NCI-H774 (cell line): ENCODE measurements at places on chromosomes 7 and 10.

- DNase-seq, result no peak
Observed at GRCh38 chr10:24238519-24239247, 29.7 kb downstream of the KIAA1217 start.

DNA sequence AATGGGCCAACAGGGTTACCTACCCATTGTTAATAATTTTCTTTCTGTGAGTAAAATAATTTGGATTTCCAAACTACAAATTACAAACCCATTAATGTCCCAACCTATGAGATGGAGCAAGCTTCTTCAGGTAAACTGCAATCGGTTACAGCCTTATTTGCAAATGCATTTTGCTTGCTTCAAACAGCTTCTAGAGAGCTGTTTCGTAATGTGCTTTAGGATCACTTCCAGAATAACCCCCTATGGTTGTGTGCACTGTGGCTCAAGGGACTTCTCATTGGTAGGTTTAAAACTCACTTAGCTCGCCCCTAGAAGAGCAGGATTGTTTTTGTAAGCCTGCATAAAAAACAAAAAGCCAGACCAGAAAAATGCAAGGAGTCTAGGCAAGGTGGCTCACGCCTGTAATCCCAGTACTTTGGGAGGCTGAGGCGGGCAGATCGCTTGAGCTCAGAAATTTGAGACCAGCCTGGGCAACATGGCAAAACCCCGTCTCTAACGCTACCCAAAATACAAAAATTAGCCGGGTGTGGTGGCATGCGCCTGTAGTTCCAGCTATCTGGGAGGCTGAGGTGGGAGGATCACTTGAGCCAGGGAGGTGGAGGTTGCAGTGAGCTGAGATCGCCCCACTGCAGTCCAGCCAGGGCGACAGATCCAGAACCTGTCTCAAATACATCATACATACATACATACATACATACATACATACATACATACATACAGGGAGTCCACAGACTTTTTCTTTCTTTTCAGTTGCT lies 3.3 kb upstream of the MAP3K8 start:
- DNase-seq, result no peak

- no peak for DNase-seq
Observed at GRCh38 chr7:144508702-144509101, 105.2 kb upstream of the NOBOX start.

DNA sequence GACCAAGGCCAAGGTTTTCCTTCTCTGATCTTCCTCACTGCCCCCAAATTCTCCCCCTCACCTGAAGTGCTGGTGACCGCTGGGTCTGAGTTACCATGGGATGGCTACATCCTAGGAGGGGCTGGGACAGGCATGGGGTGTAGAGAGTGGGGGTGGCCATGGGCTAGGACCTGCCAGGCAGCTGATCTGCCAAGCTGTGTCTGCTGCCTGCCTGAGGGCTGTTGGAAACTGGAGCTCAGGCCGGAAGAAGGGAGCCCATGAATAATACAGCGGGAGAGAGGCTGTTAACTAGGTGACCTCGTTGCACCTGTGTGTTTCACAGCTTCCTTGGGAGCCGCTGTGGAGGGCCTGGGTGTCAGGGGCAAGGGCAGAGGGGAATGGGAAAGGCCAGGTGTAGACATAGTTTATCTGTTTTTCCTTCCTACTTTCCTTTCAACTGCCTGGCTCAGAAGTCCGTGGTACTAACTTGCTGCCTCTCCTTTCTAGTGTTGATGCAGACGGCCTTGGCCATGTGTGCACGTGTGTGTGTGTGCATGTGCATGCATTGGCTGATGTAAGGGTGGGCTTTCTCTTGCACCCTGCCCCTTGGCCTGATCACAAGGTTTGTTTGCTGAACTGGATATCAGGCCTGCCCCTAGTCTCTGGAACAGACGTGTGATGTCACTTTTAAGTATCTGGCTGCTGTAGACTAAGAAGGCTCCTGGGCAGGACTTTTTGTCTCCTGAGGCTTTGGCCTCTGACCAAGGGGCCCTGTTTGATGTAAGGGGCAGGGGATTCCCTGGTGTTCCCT lies 11.9 kb downstream of the CDH23 start:
- DNase-seq, result no peak

GRCh38 chr10:106682175-106682574 lies 482.3 kb downstream of the SORCS1 start:
- DNase-seq, result no peak

DNA sequence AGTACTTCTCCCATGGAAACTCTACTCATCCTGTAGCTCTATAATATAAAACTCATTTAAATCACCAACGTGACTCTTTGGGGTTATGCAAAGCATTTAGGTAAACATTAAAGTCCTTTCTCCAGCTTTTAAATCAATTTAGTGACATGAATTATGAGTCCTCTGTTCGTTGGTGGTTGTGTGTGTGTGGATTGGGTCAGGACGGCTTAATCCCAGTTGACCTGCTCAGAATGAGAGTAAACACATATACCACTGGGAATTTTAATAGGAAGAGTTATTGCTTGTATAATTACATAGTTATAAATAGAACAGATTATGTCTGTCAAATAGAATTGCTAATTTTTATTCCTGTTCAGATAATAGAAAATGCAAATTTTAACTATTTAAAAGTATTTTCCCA lies 30.7 kb upstream of the ADCY1 start:
- DNase-seq, result peak; percentile 26

DNA sequence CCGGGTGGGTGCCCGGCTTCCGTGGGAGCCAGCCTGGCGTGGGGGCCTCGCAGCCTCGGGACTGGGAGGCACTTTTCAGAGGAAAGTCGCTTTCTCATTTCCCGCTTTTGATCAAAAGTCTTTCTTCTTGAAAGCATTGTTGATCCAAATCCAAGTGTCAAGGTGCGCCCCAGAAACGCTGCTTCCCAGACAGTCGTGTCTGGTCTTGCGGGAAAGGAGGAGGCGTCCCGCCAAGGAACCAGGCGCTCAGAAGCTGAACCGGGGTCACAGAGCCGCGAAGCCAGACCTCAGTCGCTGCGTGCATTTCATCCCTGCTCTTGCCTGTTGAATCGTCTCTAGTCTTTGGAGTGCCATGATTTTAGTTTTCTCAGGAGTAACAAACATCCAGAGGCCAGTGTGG lies 1.1 kb upstream of the BNIP3 start:
- DNase-seq, result no peak

GRCh38 chr7:36312064-36312914 lies 77.4 kb upstream of the ANLN start:
- no peak for DNase-seq

DNA sequence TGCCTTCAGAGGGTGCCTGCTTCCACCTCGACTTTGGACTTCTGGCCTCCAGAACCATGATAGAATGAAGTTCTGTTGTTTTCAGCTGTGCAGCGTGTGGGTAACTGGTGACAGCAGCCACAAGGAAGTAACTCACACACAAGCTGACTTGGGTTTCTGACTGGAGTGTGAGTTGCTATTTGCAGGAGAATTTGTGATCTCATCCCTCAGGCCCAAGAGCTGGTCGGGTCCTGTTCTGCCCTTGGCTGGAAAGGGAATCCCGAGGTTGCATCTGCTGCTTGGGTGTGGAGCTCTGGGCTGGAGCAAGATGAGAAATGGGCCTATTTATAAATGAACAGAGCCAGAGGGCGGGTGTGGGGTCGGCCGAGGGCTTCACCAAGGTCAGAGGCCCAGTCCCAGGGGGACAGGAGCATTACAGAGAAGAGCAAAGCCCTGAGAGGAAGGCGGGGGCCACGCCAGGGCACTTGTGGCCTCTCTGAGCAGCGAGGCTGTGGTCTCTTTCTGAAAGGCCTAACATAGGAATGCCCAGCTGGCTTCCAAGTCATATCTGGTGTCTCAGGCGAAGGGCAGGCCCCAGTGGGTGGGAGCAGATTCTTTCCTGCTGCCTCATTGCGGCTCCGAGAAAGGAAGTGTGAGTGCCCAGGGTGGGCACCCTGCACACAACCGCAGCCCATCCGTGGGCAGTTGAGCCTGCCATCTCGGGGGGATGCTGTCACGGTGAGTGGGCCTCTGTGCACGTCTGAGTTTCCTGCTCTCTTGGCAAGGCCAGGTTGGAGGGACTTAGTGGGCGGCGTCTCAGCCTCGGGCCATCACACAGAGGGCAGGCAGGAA lies 26.5 kb upstream of the C10orf71 start:
- DNase-seq, result no peak

DNA sequence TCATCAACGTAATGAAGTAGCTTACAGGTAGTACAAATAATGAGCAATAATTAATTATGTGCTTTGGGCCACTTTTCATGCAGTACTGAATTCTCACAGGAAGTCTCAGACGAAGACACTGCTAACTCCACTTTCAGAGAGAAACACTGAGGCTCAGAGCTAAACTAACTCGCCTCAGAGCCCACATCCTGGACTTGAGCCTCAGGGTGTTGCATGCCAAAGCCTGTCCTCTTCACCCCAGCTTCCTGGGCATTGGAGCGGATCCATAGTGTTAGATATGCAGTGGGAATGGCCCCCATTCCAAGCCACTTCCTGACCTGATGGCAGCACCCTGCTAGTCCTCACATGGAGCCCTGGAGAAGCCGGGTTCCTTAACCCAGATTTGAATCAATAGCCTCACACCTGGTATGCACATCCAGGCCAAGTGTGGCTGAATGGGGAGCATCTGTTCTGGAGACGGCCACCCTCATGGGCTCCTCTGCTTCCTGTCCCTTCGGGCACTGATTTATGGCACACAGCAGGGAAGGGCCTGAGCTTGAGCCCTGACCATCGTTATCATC lies 265.1 kb upstream of the ZNF32 start:
- no peak for DNase-seq

- no peak for DNase-seq
Observed at GRCh38 chr7:134071355-134072331, 55.5 kb upstream of the LRGUK start.

- no peak for DNase-seq
Observed at GRCh38 chr7:135936497-135937217, 40.5 kb downstream of the MTPN start.

GRCh38 chr7:17132726-17133125 lies 165.7 kb upstream of the AHR start:
- DNase-seq, result no peak

DNA sequence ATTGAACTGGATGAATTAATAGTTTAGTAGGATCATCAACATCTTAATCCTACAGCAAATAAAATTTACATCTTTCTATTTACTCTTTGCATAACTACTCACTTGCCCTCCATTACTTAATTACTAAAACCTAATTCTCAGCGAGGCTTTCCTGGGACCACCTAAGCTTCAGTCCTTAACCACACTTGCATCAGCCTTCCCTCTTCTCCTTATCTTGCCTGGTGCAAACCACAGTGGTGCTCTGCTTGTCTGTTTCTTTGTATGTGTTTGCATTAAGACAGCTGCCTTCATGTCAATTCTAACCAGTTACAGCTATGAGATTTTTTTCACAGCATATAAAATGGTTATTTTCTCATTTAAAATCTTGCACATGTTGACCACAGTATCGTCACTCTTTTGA lies 72.6 kb upstream of the ZNF92 start:
- no peak for DNase-seq

GRCh38 chr7:87354749-87355148 lies 9.3 kb downstream of the CROT start:
- DNase-seq, result no peak

GRCh38 chr10:115950320-115950719 lies 322.7 kb downstream of the GFRA1 start:
- DNase-seq, result no peak

GRCh38 chr7:128352153-128352537 lies 8.4 kb upstream of the RBM28 start:
- DNase-seq, result no peak

GRCh38 chr10:68871105-68871711 lies 29.9 kb upstream of the DDX50 start:
- DNase-seq, result no peak

DNA sequence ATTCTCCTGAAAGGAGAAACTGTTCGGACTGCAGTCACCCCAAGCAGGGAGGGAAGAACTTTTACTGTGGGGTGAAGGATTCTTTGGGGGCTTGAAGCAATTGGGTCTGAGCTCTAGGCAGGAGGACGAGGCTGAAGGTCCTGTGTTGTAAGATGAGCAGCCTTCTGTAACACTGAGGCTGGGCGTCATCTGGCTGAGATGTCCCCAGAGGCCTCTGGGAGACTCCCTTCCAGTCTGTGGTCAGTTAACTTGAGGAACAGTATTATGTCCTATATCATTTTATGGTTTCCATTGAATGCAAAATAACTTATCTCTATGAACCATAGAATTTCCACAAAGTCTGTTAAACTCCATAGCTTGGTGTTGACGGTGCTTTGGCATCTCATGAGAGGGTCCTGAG lies 26.3 kb downstream of the FIGNL1 start:
- no peak for DNase-seq

GRCh38 chr7:82548141-82548688 lies 104.6 kb upstream of the CACNA2D1 start:
- no peak for DNase-seq

GRCh38 chr7:106369816-106370215 lies 85.0 kb upstream of the NAMPT start:
- DNase-seq, result no peak

DNA sequence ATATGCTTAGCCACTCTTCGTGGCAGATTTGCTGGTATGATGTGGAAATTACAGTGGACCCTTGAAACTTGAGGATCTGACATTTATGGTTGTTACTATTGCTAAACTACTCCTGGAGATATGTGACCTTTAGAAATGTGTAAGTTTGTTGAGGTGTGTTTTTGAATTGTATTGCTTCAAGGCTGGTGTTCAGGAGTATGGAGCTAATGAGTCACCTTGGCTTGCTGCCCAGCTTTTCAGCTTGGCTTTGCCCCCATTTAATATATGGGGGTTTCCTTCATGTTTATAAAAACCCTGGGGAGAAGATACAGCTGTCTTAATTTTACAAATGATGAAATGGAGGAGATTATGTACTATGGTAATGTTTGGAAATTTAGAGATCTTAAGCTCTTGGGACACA lies 11.6 kb downstream of the HBP1 start:
- DNase-seq, result no peak
